ENCODE measurements at places on chromosomes 4 and X.

DNA sequence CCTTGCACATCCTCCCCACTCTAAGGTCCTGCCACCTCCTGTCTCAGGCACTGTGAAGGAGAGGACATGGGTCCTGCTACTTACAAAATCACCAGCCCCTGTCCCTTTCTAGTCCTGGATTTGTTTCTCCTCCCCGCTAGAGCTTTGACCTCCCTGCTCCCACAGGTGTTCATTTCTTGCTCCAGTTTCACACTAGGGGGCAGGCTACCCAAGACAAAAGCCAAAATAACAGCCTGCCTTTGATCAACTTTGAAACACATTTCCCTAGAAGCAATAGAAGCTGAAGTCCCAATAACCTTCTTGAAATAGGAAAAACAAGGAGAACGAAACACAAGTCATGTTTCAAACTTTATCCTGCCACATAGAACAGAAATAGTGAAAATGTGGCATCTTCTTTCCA, 164.4 kb downstream of the QDPR start:
- no peak for DNase-seq

GRCh38 chrX:20459410-20460350, 193.0 kb upstream of the RPS6KA3 start:
- DNase-seq: no peak

- DNase-seq: no peak
Measured at GRCh38 chr4:72971572-72971971, 97.9 kb downstream of the COX18 start.

- no peak for DNase-seq
Measured at GRCh38 chr4:92328095-92328494, 24.3 kb downstream of the GRID2 start.

- DNase-seq: no peak
Measured at GRCh38 chr4:57658673-57659072, 548.5 kb upstream of the IGFBP7 start.

DNA sequence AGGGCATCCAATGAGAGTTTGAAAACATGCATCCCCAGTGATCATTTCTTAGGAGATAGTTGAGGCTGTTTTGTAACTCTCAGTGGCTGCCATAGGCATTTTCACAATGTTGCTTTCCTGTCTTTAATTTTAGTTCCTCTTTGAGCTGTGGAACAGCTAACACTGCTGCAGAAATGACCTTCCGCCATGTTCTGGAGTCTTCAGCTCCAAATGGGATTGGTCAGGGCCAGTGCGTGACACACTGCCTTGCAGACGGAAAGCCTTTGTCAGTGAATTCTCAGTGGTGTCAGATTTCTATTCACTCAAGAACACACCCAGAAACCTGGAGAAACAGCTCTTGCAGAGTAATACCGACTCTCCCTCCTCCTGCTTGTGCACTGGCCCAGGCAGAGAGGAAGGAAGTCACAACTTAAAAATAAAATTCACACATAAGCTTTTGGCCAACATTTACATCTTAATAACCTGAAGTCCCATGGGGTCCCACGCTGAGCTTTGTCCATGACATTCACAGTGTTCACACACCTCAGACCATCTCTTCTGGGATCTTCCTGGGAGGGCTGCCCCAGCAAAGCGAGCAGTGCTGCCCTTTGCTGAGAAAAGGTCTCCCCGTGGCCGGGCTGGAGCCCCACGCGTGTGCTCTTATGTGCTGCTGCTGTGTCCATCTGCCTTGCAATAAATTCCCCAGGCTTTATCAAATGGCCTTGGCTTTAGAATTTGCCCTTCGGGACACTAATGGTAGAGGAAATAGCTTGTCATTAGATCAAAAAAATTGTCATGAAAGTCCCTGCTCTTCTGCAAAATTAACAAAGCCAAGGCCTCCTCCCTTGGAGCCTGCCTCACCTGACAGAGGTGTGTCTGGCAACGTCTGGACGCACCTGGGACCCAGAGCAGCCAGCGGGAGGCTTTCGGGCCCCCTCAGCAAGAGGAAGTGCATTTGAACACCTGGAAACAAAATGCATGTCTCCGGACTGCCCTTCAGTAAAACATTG, 126.8 kb downstream of the IRF2 start:
- no peak for DNase-seq

DNA sequence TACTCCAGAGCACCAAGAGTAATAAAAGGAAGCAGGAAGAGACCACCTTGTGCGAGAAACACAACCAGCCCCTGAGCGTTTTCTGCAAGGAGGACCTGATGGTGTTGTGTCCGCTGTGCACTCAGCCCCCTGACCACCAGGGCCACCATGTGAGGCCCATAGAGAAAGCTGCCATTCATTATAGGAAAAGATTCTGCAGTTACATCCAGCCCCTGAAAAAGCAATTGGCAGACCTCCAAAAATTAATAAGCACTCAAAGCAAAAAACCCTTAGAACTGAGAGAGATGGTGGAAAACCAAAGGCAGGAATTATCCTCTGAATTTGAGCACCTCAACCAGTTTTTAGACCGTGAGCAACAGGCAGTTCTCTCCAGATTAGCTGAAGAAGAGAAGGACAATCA, 5.7 kb downstream of the TRIM75 start:
- no peak for DNase-seq

GRCh38 chr4:85733798-85734197, 258.8 kb downstream of the ARHGAP24 start:
- DNase-seq: no peak

- DNase-seq: no peak
Measured at GRCh38 chr4:7981738-7982394, 42.2 kb upstream of the AFAP1 start.

- no peak for DNase-seq
Measured at GRCh38 chr4:140326395-140326993, 47.0 kb upstream of the SCOC start.

GRCh38 chrX:16931855-16932575, 14.4 kb upstream of the REPS2 start:
- no peak for DNase-seq
